ENCODE measurements at places on chromosomes 13 and 19.

GRCh38 chr19:41795031-41795461 is 1.3 kb upstream of the CEACAM3 start:
- DNase-seq = peak; percentile 62

DNA sequence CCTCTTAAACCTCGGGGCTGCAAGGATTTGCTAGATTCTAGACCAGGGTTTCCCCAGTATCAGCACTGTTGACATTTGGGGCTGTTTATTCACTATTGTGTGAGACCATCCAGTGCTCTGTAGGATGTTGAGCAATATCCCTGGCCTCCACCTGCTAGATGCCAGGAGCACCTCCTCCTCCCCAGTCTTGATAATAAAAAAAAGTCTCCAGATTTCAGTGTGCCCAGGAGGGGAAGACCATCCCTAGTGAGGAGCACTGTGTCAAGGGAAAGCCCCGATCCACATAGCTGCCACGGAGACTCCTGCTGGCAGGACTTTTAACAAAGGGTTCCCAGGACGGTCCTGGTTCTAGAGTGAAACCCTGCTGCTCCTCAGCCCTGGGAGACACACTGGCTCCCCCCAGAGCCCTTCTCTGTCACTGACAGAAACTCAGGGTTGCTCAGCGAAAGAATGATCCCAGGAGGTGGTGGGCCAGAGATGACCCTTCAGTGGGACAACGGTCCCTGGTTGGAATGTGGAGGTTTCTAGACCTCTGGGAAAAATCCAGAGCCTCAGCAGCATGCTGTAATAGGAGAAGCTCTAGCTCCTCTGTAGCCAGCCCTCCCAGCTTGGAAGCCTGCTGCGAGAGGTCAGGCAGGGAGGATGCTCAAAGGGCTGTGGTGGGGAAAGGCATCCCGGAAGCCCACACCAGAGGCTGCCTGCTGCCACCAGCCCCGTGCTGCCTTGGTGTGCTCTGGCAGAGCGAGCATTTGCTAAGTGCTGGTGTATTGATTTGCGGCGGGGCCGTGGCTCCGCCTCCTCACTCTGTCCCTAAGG is 20.3 kb downstream of the LYL1 start:
- DNase-seq = peak; percentile 91

DNA sequence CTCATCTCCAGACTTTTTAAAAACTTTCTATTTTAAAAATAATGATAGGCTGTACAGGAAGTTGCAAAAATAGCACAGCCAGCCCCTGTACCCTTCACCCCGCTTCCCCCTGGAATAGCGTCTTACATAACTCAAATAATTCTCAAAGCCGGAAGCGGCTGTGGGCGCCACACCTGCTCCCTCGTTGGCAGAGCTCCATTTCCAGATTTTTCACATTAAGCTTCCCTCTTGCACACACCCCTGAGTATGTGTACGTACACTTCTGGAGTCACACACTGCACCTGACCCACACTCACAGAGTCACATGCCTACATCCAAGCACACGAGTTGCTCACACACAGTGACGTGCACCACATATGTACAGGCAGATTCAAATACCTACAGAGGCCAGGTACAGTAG is 24.9 kb upstream of the DPP9 start:
- peak; percentile 5 for DNase-seq

- no peak for DNase-seq
Measured at GRCh38 chr19:54095136-54095858, 5.3 kb downstream of the OSCAR start.

GRCh38 chr19:38718747-38719543 is 25.3 kb downstream of the CAPN12 start:
- DNase-seq = no peak

DNA sequence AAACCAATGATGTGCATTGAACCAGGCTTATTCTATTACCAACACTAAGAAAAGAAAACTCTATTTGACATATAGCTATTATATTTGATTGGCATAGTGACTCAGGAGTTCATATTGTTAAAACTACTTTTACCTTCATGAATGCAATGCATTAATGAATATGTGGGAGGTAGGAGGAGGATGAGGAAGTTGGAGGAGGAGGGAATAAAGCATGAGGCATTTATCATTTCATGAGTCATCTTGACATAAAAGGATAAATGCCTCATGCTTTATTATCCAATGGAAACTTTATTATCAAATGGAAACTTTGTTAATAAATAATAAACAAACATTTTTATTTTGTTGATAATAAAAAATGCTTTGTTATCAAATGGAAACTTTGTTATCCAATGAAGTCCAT is 116.5 kb downstream of the SPRY2 start:
- no peak for DNase-seq

DNA sequence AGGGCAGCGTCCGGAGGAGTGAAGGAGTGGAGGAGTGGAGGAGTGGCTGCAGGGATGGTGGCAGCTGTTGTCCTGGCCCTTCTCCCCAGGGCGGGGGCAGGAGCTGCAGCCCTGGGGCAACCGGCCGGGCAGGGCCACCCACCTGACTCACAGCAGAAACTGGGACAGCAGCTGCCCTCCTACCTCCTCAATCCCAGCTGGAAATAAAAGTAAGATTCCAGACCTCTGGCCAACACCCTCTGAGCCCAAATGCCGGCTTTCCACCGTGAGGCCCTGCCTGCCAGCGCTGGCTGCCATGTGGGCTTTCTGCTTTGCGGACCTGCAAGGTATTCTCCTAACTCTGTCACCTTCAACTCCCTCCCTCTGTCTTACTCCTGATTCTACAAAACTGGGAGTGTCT is 3.3 kb upstream of the CLPP start:
- DNase-seq = no peak

- peak; percentile 83 for DNase-seq
Measured at GRCh38 chr19:37468961-37469777, at the start of gene ZNF570. Gene ZNF570, plus strand, starts transcription at chr19:37469356. Its CDS starts 999 bp downstream, at chr19:37470355.

- DNase-seq = no peak
Measured at GRCh38 chr19:35628264-35628564, 622 bp upstream of the RBM42 start.

DNA sequence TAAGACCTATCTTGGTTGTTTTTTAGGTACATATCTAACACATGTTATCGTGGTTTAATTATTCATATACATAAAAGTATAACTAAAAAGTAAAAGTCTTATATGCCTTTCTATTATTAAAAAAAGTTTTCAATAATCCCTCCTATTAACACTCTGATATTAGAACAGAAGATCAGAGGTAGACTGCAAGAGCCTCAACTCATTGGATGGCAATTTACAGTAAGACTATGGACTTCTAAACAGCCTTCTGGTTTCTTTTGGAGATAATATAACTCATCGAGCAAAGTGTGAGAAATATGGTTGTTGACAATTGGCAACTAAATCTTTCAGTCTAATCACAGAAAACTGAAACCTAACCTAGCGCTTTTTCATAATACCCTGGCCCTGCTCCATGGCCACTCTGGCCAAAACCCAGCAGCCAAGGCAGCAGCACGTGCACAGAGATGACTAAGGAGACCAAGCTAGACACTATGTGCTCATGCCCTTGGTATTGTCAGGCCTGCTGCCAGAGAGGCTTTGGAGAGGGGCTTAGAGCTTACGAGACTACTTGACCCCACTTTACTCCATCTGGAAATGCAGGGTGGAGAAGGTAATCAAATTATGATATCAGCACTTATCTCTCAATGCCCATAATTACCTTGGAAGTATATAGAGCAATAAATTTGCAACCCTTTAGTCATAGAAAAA is 40.6 kb upstream of the EEF1AKMT1 start:
- DNase-seq = peak; percentile 81

DNA sequence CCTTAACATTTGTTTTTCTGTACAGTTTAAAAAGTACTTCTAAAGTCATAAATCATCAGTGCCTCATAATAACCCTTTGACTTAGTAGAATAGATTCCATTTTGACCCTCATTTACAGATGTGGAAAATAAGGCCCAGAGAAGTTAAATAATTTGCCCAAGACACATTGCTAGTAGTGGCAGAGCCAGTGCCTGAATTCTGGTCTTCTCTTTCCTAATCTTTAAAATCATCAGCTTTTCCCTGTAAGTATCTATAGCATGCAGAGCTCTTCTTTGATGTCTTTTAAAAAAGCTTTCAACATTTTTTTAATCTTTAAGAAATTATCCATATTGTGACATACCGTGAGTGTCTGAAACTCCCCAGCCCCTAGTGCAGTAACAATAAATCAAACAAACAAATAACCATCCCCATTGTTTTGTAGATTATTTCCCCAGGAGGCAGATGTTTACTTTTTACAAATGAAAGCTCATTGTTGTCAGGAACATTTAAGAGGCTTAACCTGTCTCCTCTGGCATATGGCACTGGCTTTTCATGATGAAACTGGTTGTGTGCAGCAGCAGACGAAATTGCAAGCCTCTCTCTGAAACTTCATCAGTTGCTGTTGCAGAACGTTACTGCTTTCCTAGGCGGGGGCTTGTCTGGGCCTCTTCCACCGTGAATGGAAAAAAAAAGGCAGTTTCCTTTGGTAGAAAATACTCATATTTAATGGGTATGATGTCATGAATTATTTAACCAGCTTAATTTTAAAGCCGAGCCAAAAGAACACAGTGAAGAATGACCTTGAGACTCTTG is 31.7 kb upstream of the PCDH8 start:
- peak; percentile 69 for DNase-seq

GRCh38 chr13:99307648-99308339 is 595 bp upstream of the GPR183 start:
- DNase-seq = peak; percentile 17

DNA sequence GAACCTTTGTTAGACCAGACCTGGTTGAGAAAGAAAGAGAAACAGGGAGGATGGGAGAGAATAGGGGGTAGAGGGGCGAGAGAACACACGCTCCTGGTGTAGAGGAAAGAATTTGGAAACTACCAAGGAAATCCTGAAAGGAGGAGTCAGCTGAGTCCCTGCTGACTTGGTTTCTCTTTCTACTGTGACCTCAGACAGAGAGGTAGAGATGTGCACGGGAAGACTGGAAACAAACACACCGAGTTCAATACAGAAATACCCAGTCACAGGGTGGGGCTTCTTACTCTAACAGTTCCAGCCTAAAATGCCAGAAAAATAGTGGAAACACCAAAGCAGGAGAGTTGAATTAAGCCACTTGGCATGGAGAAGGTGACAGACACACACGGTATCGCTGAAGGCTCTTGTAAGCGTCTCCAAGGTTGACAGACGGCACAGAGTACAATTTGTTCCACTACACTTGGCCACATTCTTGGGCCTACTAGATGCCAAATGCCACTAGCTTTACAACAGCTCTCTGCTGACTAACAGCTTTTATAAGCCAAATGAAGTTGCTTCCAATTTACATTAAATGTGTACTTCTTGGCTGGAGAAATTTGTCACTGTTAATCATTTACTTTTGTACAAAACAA is 28.1 kb downstream of the LATS2 start:
- no peak for DNase-seq

DNA sequence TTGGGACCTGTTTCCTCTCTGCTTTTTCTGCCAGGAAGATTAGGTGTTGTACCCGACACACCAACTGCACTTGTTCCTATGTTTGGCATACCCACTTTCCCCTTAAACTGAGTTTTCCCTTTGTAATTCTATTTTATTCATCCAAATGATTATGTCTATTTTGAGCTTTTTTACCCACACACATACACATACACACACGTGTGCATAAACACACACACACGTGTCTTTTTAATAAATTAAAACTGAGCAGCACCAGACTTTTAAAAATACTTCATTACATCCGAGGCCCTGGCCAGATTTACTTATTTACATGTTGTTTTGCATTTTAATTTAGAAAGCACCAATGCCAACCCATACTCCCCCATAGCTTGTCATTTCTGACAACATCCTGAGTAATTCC is 350.0 kb downstream of the DNAJC15 start:
- DNase-seq = no peak

GRCh38 chr13:100211016-100211710 is 122.3 kb downstream of the PCCA start:
- no peak for DNase-seq

- DNase-seq = no peak
Measured at GRCh38 chr19:50897612-50898011, 13.6 kb downstream of the KLK4 start.

- peak; percentile 83 for DNase-seq
Measured at GRCh38 chr19:43618921-43619261, 538 bp downstream of the ZNF428 start.

GRCh38 chr13:26601669-26602068 is 44.2 kb downstream of the WASF3 start:
- no peak for DNase-seq

GRCh38 chr19:17210296-17210695 is 4.9 kb upstream of the USE1 start:
- no peak for DNase-seq

DNA sequence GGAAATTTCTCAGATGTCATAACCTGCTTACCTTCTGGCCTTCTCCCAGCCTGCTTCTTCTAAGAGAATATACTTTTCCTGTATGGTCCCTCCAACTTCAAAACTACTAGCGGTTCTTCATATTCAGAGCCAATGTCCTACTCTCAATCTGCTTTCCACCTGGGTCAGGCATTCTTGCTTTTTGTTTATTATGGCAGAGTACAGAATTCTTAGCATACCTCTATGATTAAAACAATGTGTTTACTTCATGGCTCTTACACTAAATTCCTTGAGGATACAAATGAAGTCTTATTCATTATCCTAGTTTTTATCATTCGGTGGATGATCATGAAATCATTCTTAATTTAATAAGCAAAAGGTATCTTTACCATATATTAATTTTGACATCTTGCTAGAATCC is 484.2 kb upstream of the SLITRK1 start:
- DNase-seq = no peak

DNA sequence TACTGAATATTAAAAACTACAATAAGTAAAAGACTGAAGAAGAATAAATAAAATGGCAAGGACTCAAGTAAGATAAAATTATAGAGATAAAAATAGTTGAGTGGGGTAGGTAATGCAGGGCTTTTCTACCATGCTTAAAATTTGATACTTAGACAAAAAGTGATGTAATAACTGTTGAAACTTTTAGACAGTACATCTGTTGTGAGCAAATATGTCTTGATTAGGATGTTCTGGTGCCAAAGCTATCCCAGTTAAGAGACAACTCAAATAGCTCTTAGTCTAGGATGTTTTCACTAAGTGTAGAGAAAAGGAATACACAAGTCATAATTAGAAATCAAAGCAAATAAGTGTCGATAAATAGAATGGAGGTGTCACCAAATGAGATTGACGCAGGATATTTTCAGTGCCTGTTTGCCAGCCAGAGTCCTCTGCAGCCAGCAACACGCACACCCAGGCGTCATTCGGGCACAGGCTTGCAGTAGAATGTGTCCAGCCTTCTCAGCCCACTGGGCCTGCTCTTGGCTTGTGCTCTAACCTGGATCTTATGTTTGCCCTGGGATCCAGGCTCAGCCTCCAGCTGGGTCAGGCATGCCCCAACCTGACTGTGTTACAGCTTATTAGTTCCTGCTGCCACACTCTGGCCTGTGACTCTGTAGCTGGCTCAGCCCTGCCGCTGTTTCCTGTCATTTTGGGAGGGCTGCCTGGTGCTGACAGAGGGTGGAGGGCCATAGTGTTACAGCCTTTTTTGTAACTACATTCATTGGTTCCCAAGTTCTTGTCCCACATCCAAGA is 766.2 kb downstream of the PCDH17 start:
- DNase-seq = no peak

Data from DMS79 treated with DMSO at 0.1 percent for 48 hours (cell line).